ENCODE measurements at places on chromosomes 1 and 21. TPM values are rescaled to one million over a fixed set of nuclear protein-coding genes. Genes with fewer than 3 reads are reported as not detected.

- H3K4me1 ChIP-seq, result no peaks in the 10 kb centered on the region
- no peak overlapping the region for H3K4me3 ChIP-seq
- H3K36me3 ChIP-seq, result no peaks in the 10 kb centered on the region
- no peak for DNase-seq
- H3K27ac ChIP-seq, result no peak overlapping the region
Measured at GRCh38 chr1:155531624-155532023, 31.0 kb downstream of the ASH1L start.

Gene LCE1C
- total RNA-seq, result not detected

DNA sequence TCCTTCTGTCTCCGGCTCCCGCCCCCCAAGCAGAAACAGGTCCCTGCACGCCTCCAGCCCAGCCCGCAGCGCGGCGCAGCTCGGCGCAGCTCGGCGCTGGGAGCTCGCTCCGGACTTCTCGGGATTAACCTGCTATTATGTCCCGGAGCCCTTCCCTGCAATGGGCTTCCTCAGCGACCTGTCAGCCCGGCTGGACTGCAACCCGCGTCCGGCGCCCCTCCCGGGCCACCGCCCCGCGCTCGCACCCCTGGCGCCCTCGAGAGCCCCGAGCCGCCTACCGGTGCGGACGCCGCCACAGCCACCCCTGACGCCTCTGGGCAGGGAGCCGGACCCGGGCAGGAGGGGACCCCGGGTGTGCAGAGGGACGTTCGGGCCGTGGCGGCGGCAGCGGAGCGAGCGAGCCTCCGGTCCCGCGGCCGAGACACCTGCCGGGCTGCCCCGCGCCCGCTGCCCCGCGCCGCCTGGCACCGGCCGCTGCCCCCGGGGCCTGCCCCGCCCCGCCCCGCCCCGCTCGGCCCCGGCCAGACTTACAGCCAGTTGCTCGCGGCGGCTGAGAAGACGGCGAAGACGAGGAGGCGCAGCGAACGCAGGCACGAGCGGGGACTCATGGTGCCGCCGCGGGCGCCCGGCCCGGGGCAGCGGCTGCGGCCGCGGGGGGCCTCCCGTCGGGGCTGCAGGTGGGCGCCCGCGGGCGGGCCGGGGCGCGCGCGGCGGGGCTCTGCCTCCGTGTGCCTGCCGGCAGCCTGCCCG, 407 bp downstream of the WNT4 start:
- peak overlapping the region; percentile 17 for H3K4me3 ChIP-seq
- H3K4me1 ChIP-seq, result peaks cover 12% of the 10 kb centered on the region
- H3K36me3 ChIP-seq, result no peaks in the 10 kb centered on the region
- no peak for DNase-seq
- H3K27me3 ChIP-seq, result peaks cover 57% of the 10 kb centered on the region

GRCh38 chr1:26530895-26531598, 1.5 kb downstream of the RPS6KA1 start:
- H3K27me3 ChIP-seq, result no peaks in the 10 kb centered on the region
- no peaks in the 10 kb centered on the region for H3K36me3 ChIP-seq
- H3K4me1 ChIP-seq, result peaks cover 15% of the 10 kb centered on the region
- H3K27ac ChIP-seq, result no peak overlapping the region

Data from astrocyte (in vitro differentiated cells and primary cell).